GM13976 (cell line): ENCODE measurements at places on chromosomes 11 and 22.

DNA sequence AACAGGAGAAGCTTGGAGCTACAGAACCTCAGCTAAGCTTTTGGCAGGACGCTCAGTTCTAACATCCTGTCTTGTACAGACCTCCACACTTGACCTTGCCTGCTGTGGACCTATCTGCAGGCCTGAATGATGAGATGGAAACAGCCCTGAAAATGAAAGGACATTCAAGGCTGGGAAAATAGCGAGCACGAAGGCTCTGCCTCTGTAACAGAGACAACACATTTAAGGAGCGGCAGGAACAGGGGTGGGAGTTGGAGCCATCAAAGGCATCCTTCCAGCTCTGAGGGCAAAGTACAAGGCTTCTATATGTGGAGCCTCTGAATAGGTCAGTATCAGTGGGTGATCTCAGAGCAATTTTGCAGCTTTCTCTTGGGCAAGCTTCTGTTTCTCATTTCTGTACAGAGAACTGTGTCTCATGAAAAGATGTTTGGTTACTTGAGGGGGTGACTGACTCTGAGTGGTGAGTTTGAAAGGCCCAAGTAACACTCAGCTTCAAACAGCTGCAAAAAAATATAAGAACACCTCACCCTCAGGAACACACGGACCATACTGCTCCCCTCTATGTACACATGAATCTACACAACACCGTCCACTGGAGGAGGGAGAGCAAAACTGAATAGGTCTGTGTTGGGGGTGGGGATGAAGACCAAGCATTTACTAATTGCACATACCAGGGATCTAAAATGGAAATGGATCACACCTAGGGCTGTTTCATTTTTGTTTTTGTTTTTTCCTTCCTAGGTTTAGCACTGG, 101.6 kb downstream of the CCDC81 start:
- no peak for DNase-seq

GRCh38 chr22:38170469-38170868, 11.2 kb downstream of the PLA2G6 start:
- no peak for DNase-seq

DNA sequence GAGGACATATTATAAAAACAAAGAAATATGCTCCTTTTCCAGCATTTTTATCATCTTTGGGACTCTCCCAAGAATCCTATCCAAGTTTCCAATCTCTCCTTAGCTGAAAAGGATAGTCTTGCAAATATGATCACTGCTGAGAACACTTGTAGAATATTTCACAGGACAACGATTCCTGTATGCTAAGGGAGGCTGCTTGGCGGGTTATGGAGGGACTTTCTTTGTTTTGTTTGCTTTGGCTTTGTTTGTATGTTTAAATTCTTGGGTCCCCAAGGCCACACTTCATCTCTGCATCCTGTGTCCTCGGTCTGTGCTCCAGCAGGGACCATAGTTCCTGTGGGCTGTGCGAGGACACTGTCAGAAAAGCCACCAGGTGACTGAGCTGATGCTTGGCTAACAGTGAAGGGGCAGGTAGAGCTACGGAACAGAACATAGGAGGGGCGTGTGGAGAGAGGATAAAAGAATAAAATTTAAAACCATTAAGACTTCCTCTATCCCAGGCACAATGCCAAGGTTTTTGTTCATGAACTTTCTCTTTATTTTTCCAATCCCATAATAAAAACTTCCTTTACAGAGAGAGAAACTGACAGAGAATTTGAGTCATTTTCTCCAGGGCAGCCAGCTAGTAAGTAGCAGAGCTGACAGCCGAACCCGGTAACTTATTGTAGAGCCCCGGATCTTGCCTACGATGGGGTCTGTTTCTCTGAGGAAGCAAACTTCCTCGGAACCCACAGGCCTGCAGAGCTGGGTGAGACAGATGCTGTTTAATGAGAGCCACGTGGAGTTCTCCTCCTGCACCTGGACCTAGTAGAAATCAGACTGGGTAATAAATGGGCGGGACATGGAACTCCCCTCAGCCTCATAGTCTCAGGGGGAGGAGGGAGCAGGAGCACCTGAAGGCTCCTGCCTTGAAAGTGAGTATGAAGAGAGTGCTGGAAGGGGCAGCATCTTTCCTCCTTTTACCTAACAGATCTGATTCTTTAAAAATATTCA, at the start of gene IZUMO1R:
Gene IZUMO1R, plus strand, starts transcription at position 615 of the 993 bp plus-strand sequence. CDS start 1,057 bp downstream, outside the sequence.
- DNase-seq: no peak

DNA sequence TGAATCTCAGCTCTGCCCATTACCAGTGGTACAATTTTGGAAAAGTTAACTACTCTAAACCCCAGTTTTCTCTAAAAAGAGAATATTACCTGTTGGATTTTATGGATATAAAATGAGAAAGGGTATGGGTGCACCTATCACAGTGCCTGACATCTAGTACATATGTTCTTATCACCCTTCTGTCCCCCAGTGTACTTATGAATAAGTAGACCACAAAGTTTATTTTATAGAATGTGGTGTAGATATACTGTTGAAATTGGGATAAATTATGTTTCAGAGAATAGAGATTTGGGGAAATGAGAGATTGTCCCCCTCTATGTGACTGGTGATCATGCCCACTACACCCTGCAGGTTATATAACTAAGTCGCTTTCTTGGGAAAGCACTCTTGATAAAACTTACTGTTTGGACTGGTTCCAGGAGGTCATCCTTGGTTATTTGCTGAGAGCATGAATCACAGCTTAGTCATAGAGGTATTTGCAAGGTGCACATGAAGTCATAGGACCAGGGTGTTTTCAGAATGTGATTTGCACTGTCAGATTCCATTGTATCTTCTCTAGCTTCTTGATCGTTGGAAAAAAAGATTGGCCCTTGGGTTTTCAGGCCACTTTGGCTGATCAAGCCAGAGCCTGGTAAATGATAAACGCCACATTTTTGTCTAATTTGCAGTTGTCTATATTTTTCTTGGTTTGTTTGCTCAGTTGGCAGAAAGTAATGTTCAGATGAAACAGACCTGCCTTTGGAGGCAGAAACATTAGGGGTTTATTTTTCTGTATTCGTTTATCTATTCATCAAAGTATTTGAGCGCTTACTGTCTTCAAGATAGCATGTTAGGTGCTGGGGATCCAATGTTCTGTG, 21.3 kb downstream of the STX3 start:
- no peak for DNase-seq

GRCh38 chr11:35563484-35564244, 38.2 kb upstream of the PAMR1 start:
- DNase-seq: no peak

DNA sequence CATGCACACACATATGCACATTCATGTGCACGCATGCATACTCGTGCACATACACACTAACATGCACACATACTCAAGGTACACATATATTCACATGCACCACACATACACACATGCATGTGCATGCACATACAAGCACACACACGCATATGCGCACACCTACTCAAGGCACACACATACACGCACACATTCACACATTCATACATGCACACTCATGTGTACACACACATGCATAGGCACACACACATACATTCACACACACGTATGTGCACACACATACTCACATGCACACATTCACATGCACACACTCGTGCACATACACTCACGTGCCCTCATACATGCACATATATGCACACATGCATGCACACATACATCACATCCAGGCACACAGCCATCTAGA, 489.0 kb downstream of the MN1 start:
- no peak for DNase-seq

- DNase-seq: no peak
These were observed 15.4 kb downstream of the PRR14L start for GRCh38 chr22:31734512-31734911.

- no peak for DNase-seq
These were observed 31.2 kb downstream of the C11orf71 start for GRCh38 chr11:114368918-114369680.

DNA sequence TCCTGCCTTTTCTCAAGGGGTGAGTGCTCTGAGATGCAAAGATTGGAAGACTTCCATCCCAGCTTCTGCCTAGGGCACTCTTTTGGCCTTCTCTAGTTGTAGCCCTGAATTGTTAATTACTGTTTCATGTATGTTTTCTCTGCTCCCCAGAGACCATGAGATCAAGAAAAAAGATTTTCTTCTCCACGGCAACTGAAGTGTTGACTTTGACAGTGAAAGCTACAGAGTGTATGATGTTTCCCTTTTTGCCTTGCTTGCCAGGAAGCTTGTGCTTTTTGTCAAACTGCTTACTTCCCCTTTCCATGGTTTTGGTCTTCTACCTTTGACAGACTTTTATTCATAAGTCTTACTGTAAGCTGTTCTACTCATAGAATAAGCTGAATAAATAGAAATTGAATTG, 23.3 kb upstream of the EIF3D start:
- DNase-seq: peak; percentile 58

GRCh38 chr11:118251858-118252652, at the start of gene MPZL3:
Gene MPZL3, minus strand, starts transcription at chr11:118252365. Its CDS starts 71 bp downstream, at chr11:118252294.
- DNase-seq: peak; percentile 81

- no peak for DNase-seq
These were observed 95.6 kb downstream of the LDLRAD3 start for GRCh38 chr11:36039471-36039870.

GRCh38 chr11:129928923-129929692, 33.7 kb upstream of the NFRKB start:
- no peak for DNase-seq

DNA sequence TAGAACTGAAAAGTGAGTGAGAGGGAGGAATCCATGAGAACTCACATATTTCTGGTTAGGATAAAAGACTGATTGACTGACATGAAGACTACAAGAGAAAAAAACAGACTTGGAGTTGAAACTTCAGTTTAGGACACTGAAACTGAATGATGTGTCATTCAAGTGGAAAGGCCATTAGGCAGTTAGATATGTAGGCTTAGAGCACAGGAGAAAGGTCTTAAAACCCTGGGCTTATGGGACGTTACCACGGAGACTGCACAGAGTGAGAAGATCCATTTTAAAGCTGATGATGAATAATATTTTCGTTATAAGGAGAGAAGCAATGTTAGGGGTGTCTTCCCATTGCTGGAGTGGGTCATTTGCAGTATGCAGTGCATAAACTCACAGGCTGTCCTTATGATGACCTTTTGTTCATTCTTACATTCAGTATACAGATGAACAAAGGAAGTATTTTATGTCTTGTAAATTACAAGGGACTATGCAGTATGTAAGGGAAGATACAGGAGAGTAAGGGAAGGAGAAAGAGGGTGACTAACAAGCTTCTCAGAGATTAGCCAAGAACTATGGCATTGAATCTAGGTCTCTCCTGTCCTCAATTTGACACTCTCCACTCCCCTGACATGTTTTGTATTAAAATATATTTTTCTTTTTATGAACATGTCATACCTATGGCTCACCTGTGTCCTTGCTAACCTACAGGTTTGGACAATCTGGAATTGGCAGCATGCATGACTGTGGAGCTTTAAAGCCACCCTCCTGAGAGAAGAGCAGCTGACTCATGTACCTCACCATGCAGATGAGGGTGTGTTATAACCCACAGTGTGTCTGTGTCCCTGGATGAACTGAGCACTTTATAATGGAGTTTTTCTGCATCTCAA, 63.7 kb downstream of the MAML2 start:
- DNase-seq: no peak

DNA sequence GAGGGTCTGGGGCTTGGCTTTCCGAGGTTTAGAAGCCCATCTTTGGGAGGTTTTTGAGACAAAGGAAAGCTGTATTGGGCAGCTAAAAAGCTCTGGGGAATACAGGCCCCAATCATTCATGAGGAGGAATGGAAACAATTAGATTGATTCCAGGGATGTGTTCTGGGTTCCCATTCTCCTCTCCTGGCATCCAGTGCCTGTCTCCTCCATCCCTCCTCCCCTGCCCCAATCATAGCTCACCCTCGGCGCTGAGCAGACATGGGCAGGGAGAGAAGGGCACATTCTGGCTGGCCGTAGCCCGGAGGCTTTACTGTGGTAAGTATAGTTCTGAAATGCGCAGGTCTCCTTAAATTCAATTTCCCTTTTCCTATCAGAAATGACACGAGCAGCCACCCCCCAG, 42.4 kb downstream of the ABTB2 start:
- no peak for DNase-seq

DNA sequence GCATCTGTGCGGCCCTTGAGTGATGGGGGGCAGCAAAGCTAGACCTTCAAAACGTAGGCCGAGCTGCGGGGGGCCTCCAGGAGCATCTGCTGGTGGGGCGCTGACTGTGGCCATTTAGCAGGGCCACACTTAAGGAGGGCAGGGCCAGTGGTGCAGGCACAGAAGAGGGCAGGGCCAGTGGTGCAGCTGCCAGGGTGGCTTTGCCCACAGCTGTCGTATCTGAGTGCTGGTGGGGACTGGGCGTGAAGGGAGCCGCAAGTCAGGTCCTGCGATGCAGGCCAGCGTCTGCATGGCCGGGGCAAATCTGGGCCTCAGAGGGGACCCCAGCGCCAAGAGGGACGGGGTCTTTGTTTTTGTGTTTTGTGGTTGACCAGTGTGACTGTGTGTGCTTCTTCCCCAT, 27.7 kb downstream of the RNH1 start:
- DNase-seq: no peak

GRCh38 chr11:64291262-64291751, at the start of gene KCNK4:
Gene KCNK4, plus strand, starts transcription at chr11:64291302. Its CDS starts 1,717 bp downstream, at chr11:64293019.
- DNase-seq: no peak

GRCh38 chr11:113528982-113529381, 53.8 kb upstream of the DRD2 start:
- DNase-seq: no peak

- DNase-seq: peak; percentile 37
These were observed 20.6 kb downstream of the PHF21A start for GRCh38 chr11:46100670-46101069.

DNA sequence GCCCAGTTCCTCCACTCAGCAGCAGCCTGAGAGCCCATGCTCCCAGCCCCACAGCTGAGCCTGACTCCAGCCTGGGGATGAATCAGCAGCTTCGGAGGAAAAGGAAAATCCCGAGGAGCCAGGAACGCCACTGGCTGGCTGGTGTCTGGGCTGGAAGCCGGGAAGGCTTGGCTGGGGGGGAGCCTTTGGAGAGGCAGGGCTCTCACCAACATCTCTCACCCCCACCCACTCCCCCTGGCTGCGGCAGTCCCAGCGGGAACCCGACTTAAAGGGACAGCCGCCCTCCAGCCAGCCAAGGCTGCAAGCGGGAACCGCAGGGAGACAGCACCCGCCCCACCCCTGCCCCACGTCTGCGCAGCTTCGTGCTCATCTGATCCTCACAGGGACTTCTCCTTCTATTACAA, 28.4 kb downstream of the KIAA0930 start:
- DNase-seq: no peak

DNA sequence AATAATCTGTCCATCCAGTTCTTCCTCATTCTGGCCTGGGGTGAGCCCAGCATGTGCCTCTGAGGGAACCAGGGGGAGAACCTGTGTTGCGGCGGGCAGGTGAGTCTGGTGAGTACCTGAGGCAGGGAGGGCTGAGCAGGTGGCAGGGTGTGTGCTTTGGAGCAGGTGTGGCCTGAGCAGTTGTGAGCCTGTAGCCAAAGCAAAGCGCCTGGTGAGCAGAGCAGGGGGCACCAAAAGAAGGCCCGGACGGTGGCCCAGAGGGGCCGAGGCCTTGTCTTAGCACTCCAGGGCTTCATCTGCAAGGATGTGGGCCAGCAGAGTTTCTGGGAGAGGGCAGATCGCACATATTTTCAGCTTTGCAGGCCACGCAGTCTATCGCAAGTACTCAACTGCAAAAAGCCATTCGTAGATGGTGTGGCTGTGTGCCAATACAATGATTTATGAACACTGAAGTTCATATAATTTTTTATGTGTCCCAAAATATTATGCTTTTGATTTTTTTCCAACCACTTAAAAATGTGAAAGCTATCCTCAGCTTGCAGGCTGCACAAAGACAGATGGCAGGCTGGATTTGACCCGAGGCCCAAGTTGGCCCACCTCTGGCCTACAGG, 8.7 kb downstream of the GLB1L2 start:
- DNase-seq: no peak

GRCh38 chr22:21937041-21937820, 15.4 kb downstream of the PPM1F start:
- DNase-seq: no peak

GRCh38 chr11:87298155-87298554, 260.4 kb downstream of the TMEM135 start:
- DNase-seq: no peak
